ENCODE measurements at places on chromosomes 7 and 10.

DNA sequence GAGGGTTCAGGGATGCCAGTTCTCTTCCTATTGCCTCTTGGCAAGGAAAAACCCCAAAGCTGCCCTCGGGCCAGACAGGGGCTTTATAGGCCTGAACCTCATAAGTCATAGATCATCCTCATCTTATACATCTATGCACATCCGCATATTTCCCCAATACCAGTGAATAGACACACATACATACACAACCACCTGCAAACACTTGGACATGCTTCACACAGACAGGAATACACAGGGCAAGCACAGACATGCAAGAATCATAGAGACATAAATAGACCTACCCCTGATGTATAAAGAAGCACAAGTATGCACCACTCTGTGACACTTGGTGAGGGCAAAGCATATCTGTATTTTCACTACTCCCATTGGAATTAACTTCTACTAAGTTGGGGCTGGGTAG, 30.7 kb downstream of the MBL2 start:
- peak; percentile 21 for DNase-seq

DNA sequence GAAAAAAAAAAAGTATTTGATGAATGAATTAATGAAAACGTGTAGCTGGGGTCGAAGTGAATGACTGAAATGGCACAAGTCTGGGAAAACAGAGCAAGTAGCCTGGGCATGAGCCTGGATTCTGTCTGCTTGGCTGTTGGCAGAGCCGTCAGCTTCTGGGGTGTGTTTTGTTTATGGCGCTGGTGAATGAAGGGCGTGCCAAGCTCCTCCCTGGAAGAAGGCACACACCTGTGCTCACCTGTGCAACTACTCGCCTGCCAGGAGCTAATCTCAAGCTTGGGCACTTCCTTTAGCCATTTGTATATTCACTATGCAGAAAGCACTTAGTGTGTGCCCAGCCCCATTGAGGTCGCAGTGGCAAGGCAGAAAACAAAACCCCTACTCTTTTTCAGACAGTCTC, 74.1 kb downstream of the GTF2IRD1 start:
- no peak for DNase-seq

DNA sequence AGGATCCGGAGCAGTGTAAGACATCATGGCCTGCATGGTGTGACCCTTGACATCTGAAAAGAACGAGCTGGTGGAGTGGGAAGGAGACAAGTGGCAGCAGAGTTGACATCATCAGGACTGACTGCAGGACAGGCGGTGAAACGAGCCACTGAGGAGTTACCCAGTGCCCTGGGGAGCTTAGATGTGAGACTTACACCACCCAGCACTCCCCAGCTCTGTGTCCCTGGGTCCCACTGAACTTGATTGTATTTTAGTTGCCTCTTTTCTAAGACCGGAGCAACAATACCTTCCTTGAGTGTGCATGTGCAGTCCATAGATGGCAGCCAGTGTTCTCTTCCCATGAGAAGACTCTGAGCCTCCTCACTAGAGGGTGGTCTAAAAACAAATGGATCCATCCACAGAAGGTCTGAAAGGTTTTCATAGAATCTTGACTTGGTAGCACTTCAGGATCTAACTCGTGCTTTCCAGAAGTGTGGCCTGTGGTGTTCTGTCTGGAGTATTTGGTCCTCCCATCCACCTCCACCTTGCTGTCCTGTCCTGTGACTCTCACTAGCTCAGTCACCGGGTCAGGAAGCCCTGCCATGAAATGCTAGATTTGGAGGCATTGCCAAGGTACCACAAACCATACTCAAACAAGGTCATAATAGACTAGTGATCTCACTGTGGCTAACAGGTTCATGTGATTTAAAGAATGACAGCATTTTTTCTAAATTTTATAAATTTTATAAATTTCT, 59.0 kb downstream of the IKZF1 start:
- no peak for DNase-seq

GRCh38 chr7:94049615-94050014, 45.5 kb upstream of the BET1 start:
- DNase-seq = no peak

DNA sequence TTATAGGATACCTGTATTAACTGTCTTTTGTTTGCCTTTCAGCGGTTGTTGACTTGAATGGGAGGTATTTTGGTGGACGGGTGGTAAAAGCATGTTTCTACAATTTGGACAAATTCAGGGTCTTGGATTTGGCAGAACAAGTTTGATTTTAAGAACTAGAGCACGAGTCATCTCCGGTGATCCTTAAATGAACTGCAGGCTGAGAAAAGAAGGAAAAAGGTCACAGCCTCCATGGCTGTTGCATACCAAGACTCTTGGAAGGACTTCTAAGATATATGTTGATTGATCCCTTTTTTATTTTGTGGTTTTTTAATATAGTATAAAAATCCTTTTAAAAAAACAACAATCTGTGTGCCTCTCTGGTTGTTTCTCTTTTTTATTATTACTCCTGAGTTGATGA, 26.6 kb downstream of the RBM17 start:
- DNase-seq = no peak

- DNase-seq = no peak
Measured at GRCh38 chr7:130362251-130362816, 17.7 kb downstream of the CPA5 start.

- no peak for DNase-seq
Measured at GRCh38 chr7:151756076-151756731, 120.7 kb downstream of the PRKAG2 start.

GRCh38 chr10:93995598-93996271, 2.0 kb downstream of the PLCE1 start:
- DNase-seq = no peak

- no peak for DNase-seq
Measured at GRCh38 chr7:27920281-27920946, 180.5 kb downstream of the TAX1BP1 start.

GRCh38 chr7:77995717-77996116, 197.1 kb downstream of the PHTF2 start:
- DNase-seq = no peak

GRCh38 chr7:41873741-41874140, 170.9 kb upstream of the INHBA start:
- no peak for DNase-seq

GRCh38 chr7:128271471-128271941, 30.4 kb downstream of the LEP start:
- DNase-seq = no peak

GRCh38 chr7:73429622-73430505, 3.7 kb upstream of the FZD9 start:
- no peak for DNase-seq

GRCh38 chr10:75350791-75351190, 50.8 kb downstream of the ZNF503 start:
- no peak for DNase-seq

DNA sequence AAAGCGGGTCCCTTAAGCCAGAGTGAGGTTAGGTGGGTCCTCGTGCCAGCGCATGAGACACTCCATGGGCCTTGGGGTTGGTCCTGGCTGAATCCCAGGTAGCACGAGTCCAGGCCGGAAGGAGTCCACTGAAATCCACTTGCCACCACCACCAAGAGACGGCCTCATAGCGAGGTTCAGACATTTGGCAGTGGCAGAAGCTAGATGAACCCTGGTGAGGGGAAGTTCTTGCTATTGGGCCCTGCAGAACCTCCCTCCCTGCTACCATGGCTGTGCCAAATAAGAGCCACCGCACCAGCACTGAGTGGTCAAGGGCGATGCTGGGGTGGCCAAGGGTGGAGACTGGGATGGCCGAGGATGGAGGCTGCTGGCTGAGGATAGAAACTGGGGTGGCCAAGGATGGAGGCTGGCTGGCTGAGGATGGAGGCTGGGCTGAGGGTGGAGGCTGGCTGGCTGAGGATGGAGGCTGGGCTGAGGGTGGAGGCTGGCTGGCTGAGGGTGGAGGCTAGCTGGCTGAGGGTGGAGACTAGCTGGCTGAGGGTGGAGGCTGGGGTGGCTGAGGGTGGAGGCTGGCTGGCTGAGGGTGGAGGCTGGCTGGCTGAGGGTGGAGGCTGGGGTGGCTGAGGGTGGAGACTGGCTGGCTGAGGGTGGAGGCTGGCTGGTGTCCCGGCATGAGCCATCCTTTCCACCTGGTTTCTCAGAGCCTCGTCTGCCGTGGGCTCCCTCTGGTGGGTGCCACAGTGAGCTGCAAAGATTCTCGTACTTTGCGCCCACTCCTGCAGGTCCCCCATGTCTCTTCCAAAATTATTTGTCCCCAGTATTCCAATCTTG, 88.2 kb downstream of the ELFN1 start:
- no peak for DNase-seq

- DNase-seq = no peak
Measured at GRCh38 chr10:3658766-3659165, 126.2 kb downstream of the KLF6 start.

DNA sequence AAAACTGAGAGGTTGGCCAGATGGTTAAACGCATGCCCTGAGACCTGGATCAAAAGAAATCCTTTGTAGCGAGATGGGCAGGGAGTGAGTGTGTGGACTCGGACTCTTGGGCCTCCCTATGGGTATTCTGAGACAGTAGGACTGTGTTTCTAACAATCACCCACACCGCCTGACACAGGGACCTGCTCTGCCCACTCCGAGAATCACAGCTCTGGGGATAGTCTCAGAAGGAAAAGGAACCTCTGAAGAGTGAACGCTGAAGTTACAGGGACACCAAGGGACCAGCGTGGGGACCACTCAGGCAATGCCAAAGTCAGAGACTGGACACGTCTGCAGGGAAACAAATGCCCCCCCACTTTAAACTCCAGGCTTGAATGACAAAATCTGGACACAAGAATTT, 242.1 kb upstream of the TCERG1L start:
- DNase-seq = no peak

DNA sequence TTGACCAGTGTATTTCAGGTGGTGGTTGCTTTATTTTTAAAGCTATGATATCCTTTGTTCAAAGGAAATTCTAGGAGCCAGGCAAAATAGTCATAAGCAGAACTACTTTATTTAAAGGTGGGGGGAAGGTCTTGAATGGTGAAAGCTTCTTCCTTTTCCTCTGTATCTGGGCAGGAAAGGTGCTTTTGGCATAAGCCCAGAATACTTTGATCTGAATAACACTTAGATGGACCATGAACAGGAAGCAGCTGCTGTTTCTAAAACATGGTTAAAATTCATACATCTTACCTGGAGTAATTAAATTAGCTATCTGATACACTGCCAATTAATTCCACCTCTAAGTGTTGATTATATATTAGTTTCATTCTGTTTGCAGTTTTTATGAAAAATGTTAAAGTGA, 13.3 kb downstream of the ZNF804B start:
- no peak for DNase-seq

DNA sequence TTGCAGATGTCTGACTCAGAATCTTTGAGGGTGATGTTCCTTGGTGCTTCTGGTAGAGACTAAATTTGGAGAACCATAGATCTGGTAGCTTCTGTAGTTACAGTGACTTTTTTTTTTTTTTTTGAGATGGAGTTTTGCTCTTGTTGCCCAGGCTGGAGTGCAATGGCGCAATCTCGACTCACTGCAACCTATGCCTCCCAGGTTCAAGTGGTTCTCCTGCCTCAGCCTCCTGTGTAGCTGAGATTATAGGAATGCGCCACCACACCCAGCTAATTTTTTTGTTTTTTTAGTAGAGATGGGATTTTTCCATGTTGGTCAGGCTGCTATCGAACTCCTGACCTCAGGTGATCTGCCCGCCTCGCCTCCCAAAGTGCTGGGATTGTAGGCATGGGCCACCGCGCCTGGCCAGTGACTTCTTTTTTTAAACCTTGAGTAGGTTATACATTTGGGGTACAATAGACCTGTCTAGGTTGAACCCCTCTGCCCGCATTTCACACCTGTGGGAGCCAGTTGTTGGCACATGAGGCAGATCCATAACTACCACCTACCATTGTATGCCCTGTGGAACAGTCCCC, 47.0 kb downstream of the SUFU start:
- no peak for DNase-seq

DNA sequence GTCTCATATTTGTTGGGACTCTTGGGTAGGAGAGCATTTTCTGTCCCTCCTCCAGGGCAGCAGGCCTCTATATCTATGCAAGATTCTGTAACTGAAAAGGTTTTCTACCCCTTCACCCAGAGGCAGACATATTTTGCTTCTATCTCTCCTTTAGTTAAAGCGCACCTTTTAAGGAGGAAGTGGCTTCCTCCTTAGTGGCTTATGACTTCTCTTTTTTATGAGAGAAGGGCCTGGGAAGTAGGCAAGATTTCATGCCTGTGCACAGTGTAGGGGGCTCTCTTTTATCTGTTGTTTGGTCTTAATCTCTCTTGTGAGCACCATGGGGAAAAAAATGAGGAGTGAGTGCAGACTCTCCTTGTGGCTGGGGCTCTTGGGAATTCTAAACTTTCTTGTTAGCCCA, 122.1 kb downstream of the LRMDA start:
- DNase-seq = no peak

GRCh38 chr7:36312064-36312914, 77.4 kb upstream of the ANLN start:
- DNase-seq = no peak

DNA sequence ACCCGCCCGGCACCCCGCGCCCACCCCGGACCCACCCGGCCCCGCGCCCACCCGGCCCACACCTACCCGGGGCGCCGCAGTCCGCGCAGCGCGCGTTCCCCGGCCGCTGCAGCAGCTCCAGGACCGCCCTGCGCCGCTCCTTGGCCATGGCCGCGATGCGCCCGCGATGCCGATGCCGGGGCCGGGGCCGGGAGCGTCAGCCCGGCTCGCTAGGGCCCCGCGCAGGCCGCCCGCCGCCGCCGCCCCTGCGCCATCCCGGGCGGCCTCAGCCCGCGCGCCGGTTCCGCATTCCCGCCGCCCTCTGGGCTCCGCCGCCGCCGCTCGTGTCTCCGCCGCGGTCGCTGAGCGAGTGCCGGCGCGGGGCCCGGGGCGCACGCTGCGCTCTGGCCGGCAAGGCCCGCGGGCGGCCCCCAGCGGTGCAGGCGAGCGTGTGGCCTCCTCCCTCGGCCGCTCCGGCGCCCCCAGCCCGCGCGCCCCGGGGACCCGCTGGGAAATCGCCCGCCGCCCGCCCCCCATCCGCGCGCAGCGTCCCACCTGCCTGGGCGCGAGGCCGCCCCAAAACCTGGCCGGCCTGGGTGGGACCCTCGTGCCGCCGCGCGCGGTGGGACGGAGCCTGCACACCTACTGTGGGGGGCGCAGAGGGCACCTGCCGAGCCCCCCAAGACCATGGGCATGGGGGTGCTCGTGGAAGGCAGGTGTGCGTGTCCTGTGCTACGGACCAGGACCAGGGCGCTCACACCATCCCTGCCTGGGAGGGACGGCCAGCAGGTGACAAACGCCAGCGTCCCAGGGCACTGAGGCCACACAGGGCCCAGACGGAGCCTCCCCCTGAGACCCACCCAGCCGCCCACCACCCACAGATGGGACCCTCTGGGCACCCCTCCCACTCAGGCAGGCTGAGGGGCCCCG, at the start of gene ADAP1:
Gene ADAP1 (minus strand): TSS at position 351 of the 909 bp plus-strand sequence. CDS start 203 bp downstream, at position 148.
- DNase-seq = no peak

- no peak for DNase-seq
Measured at GRCh38 chr7:24721481-24722001, 35.7 kb downstream of the GSDME start.

- peak; percentile 67 for DNase-seq
Measured at GRCh38 chr7:18128846-18129245, 101.2 kb upstream of the PRPS1L1 start.

Measured in COLO829 (cell line).